ENCODE measurements at places on chromosomes 1 and 21.

DNA sequence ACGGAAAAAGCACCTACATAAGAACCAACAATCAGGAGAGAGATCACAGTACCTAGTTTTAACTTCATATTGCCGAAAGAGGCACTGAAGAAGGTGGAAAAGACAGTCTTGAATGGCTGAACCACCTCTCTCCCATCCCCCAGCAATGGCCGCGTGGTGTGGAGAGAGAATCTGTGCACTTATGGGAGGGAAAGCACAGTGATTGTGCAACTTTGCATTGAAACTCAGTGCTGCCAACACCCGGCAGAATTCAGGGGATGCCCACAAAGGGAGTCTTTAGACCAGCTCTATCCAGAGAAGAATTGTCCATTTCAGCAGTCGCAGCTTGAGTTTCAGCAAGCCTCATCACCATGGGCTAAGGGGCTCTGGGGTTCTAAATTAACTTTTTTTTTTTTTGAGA, 186.3 kb upstream of the USP25 start:
- no peak for DNase-seq

DNA sequence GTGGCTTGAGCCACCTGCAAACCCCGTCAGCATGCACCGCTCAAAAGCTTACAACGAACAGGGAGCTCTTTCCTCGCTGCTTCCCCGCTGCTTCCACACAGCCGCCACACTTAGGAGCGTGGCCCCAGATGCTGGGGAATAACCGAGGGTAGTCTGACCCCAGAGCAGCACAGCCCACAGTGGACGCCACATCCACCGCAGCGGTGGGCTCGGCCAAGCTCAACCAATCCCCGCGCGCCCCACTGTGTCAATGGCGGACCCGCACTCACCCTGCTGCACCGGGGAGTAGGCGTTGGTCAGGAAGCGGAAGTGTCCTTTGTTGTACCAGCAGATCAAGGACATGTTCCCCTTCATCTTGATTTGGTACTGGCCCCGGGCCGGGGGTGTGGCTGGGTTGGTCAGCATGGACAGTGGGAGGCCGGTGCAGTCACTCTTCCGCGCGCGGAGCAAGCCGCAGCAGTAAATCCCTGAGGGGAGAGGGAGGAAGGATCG, 93.5 kb downstream of the PGBD5 start:
- DNase-seq: no peak

DNA sequence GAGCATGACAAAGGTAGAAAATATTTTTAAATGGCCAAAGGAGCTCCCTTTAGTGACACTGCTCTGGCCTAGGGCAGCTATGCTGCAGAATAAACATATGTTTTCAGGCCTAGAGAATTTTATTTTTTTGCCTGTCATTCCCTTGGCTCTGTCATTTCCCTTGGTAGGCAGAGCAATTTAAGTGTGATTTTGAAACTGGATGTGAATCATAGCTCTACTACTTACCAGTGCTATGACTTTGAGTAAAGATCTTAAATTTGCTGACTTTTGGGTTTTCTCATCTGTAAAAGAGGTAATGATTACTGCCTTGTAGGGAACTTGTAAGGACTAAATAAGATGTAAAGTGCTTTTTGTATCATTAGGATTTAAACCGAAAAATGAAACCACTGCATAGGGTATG, 189.0 kb upstream of the ZRANB2 start:
- no peak for DNase-seq

DNA sequence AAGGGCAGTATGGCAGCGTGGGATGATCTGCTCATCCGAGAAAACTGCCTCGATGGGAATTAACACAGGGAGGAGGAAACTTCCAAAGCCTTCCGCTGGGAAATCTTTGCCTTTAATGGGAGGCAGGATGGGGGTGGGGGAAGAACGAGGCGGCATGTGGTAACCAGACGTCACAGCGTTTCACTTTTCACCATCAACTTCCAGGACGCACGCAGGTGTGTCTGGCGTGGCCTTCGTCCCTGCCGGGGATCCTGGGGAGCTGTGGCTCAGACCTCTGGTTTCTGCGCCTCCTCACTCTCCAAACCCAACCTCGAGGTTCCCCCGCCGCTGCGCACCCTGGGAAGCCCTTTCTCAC, 282 bp downstream of the RSPH1 start:
- DNase-seq: peak; percentile 24

- no peak for DNase-seq
These were observed 32.5 kb downstream of the DHRS3 start for GRCh38 chr1:12585536-12585935.

GRCh38 chr1:56137090-56137489, 442.3 kb downstream of the PLPP3 start:
- no peak for DNase-seq

GRCh38 chr21:46412521-46413364, 45.9 kb upstream of the DIP2A start:
- DNase-seq: no peak

- peak; percentile 52 for DNase-seq
These were observed 21.7 kb downstream of the TMEM53 start for GRCh38 chr1:44652445-44653106.

DNA sequence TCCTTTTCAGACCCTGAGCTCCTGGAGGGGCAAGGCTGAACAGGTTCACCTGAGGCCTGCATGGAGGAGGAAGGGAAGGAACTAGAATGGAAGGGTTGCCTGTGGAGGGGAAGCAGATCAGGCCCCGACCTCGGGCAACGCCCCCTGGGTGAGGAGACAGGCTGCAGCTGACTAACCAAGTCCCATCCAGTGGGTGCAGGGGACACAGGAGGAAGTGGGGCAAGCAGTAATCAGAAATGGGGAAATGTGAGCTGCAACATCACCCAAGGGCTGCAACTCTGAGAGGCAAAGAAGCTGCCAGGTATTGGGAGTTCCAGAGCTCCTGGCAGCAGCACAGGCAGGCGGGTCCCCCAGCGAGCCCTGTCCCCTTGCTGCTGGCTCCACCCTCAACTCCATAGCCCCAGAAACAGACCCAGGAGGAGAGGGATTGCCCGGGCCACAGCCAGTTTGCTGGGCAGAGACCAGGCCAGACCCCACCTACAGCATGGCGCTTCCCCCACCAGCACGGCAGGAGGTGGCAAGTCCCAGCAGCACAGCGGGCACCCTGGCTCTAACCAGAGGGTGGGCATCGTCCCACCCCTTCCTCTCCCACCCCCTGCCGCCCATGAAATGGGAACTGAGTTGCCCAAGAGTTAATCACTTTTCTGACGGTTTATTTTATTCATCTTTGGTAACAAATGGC, 38.5 kb downstream of the MRPL37 start:
- no peak for DNase-seq

DNA sequence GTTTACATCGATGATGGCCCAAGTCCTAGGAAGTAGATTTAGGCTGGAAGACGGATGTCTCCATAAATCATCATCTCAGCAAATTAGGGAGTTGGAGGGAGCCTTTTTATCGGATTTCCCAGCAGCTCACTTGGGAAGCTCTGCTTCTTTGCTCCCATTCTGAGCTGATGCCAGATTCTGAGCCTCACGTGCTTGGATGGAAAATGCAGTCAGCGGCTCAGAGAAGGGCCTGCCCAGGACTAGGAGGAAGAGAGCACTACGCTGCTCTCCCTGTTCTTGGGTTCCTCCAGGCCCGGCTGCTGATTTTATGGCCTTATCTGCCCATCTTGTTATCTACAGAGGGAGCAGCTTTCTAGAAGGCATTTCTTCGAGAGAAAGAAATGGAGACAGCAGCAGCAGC, 42.0 kb downstream of the UBIAD1 start:
- DNase-seq: no peak

- DNase-seq: no peak
These were observed 59.6 kb downstream of the HUNK start for GRCh38 chr21:31932470-31932764.

DNA sequence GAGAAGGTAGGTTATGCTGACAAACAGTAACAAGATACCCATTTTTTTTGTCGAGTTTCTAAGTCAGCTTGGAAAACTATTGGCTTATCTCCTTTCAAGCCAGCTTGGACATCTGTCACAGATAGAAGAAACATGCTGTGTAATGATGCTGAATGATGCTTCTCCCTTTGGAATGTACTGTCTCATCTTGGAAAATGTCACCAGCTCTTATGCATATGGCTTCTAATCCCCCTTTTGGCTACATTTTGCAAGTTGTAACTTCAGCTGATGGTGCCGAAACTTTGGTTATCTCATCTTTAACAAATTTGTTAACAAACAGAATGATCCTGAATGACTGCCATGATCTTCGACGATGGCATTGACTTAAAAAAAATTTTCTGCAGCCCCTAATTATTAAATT, 68.8 kb upstream of the ST6GALNAC3 start:
- no peak for DNase-seq

DNA sequence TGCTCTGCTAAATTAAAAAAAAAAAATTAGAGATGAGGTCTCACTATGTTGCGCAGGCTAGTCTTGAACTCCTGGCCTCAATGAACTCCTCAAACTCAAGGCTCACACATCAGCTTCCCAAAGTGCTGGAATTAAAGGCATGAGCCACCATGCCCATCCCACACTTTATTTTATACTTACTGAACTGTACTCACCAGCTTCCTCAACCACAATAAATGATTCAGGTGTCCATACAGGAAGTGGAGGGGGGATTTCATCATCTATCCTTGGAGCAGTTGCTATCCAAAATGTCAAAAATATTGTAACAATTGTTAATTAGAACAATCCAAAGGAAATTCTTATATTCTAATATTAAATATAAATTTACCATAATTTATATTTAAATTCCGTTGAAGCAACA, 22.4 kb upstream of the RSBN1 start:
- no peak for DNase-seq

DNA sequence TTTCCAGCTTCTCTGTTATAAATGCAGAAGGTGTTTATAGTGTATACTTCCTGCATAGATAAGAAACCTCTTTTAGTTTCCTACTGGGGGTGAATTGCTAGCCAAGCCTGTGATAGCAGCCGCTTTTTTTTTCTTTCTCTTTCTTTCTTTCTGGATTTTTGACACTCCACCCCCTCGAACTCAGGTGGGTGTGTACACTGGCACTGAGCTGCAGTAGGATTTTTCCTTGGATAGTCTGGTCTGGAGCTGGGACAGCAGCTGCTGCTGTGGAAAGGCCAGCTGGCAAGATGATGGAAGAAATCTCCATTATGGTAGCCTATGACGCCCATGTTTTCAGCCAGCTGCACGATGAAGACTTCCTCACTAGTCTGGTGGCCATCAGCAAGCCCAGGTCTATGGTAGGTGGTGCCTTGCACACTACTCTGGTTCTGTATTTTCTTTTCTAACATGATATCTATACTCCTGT, 122.5 kb upstream of the CACYBP start:
- peak; percentile 33 for DNase-seq

- DNase-seq: no peak
These were observed 48.9 kb downstream of the PRDM16 start for GRCh38 chr1:3117879-3118278.

- no peak for DNase-seq
These were observed 32.9 kb downstream of the TENT5C start for GRCh38 chr1:117638759-117639158.

GRCh38 chr21:28883931-28884330, 108.7 kb downstream of the LTN1 start:
- DNase-seq: no peak

DNA sequence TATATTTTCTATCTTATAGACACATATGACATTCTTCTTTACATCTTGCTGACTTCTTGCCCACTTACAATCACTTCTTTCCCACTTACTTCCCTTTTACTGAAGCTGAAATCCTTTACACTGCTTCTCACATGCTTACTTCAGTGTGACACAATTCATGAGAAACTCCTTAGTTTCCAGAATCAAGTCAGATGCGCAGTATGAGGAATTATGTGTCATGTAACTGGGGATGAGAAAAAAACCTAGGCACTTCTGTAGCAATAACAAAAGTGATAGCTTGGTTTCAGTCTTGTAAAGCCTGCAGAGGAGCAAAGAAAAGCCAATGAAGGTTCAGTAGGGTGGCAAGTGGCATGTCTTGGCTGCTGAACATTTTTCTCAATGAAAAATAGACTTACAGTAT, 566.2 kb upstream of the RGS18 start:
- no peak for DNase-seq

- DNase-seq: no peak
These were observed 36.8 kb downstream of the KCNAB2 start for GRCh38 chr1:6082430-6082971.

- no peak for DNase-seq
These were observed 4.9 kb upstream of the WNT3A start for GRCh38 chr1:228001738-228002535.

DNA sequence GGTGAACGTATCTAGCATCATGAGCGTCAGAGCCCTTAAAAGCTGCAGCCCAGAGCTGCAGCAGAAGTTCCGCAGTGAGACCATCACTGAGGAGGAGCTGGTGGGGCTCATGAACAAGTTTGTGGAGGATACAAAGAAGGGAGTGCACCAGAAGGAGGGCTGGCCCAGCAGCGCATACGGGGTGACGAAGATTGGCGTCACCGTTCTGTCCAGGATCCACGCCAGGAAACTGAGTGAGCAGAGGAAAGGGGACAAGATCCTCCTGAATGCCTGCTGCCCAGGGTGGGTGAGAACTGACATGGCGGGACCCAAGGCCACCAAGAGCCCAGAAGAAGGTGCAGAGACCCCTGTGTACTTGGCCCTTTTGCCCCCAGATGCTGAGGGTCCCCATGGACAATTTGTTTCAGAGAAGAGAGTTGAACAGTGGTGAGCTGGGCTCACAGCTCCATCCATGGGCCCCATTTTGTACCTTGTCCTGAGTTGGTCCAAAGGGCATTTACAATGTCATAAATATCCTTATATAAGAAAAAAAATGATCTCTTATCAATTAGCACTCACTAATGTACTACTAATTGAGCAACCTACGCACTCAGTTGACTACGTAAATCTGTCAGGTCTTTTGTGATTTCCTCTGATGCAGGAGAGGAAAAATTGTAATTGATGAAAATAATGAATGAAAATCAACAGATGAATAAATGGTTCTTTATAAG, 2.8 kb downstream of the CBR1 start:
- no peak for DNase-seq

GRCh38 chr1:48841966-48842365, 65.3 kb upstream of the BEND5 start:
- DNase-seq: no peak

DNA sequence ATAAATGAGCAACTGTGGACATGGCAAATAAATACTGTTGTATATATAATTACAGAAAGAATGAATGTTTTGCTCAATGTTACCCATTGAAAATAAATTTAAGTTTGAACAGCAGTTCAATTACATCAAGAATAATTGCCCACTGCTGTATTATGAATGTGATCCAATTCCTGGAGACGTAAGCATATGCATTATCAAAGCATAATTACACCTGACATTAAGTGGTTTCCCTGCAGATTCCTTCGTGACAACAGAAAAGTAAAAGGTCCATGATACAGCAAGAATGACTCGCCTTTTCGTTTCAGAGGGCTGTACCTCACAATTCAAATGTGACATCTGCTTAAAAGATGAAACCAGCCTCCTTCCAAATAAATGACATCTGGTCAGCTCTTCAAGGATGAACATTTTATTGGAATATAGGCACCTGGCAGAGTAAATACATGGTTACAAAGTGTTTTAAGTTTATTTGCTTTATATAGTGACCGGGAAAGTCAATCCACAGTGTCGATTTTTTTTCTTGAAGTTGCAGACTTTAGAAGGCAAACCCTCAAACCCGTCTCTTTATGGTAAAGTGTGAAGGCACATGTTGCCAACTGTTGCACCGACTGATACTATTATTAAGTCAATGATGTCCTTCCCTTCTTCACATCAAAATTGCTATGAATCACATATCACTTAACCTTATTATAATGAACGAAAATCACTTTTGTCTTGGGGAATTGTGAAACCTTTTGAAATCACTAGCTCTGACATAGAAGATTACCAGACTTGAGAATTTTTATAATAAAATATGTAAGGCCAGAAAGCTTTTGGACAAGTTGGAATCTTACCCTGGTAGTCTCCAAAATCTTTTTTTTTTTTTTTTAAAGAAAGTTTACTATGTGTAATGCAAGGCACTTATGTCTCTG, 36.2 kb upstream of the EDEM3 start:
- DNase-seq: no peak

- no peak for DNase-seq
These were observed 59.6 kb downstream of the FMN2 start for GRCh38 chr1:240151136-240151735.
